CD4-positive, alpha-beta T cell treated with Interferon alpha-2 for 1 hour (primary cell): ENCODE measurements at places on chromosomes 2 and 18.

DNA sequence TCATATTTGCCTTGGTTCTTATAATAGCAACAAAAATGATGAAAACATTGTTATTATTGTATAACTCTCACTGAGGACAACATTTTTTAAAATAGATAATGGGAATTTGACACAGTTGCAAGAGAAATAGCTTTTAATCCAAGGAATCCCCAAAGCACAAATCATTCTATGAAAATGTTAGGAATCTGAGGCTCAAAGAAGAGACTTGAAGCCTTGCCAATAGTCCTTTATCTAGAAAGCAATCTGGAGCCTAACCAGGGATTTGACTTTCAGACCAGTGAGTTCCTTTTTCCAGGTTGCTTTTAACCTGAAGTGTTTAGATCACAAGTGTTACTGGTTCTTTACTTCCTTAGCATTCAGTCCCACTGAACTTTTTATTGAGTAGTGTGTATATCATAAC is 574.5 kb upstream of the ZEB2 start:
- DNase-seq, result no peak

GRCh38 chr2:127592761-127593227 is 53.2 kb upstream of the GPR17 start:
- no peak for DNase-seq

GRCh38 chr2:98343285-98343684 is 3.0 kb upstream of the CNGA3 start:
- DNase-seq, result no peak

DNA sequence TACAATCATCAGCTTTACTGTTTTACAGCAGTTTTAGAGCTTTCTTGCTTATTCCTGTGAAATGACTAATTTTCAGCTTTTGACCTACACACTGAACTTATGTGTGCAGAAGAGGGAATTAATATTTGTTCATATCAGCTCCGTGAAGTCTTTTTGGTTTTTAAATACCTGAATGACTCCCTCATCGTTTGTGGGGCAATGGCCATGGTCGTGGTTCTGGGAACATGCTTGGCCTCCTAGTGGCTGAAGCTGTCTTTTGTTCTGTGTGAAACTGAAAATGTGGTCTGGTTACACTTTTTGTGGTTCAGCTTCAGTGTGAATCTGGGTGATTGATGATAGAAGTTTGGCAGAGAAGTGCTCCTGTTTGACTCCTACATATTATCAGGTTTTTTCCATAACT is 408.1 kb downstream of the THSD7B start:
- no peak for DNase-seq

DNA sequence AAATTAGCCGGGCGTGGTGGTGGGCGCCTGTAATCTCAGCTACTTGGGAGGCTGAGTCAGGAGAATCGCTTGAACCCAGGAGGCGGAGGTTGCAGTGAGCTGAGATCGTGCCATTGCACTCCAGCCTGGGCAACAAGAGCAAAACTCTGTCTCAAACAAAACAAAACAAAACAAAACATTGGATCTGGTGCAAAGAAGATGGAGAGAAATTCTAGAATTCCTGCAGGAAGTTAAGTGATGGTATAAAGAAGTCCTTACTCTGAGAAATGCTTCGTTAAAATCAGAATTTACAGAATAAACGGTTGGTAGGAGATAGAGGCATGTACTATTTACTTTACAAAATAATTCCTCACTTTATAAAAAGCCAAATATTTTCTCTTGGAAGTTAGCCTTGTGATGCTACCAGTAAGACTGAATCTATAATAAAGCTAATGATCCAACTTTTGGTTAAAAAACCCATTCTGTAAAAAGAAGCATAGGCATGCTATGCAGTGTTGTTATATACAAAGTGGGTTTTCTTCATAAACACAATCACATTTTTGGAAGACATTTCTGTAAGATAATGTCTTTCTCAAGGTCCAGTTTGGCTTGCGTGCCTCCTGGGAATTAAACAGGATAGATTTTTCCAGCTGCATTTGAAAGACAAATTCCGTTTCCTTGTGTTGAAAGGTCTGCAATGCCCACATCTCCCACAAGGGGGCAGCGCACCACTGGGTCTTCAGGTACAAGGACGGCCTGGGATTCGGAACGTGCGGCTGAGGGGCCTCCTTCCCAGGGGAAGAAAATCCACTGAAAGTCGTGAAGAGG is 35.6 kb upstream of the PNO1 start:
- DNase-seq, result peak; percentile 68

DNA sequence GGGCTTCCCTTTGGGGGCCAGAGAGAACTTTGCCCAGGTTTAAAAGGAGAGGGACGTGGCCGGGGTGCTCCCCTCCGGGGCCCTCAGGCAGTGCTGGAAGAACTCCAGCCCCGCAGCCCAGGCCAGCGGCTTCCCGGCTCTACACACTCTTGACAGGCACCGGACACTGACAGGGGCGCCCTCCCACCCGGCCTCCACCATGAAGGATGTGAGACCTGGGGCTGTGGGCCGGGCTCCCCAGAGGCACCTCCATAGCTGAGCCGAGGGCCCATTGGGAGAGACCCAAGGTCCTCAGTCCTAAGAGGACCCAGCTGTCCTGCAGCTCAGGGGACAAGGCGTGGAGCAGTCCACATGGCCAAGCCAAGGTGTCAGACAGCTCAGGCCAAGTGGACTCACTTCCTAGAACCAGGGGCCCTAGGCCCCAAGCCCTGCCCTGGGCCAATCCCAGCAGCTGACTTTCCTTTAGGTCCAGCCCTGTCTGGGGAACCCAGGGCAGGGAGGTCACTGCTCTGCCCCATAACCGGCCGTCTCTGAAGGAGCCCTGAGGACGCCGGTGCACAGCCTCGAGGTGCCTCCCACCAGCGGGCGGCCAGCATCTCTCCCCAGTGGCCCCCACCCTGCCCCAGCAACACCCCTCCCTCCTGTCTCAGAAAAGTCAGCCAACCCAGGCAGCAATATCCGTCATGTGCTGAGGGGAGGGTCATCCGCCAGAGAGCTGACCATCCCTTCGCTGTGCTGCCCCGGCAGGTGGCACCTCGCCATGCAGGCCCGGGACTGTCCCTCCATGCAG is 51.8 kb downstream of the BIN1 start:
- DNase-seq, result no peak

- no peak for DNase-seq
Measured at GRCh38 chr2:172484253-172484652, 56.9 kb downstream of the ITGA6 start.

GRCh38 chr2:111122631-111123421 is 2.1 kb downstream of the BCL2L11 start:
- peak; percentile 41 for DNase-seq

DNA sequence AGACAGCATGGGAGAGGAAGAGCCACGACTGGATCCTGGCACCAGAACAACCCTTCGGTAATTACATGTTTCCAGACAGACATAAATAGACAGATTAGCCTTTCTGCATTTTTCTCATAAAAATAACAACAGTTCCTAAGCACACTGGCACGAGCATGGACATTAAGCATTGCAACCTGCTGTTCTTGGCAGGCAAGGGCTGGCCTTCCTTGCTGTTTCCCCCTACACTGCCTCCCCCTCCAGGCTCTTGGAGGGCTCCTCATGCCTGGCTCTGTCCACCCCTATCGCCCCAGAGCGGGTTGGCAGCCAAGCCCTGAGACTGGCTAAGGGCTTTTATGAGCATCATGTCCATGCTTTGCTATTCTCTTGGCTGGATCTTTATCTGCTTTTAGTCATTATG is 89.6 kb downstream of the TTC32 start:
- no peak for DNase-seq

- no peak for DNase-seq
Measured at GRCh38 chr2:10046931-10047330, 3.6 kb downstream of the KLF11 start.

GRCh38 chr18:76051396-76052226 is 443.4 kb downstream of the ZNF516 start:
- no peak for DNase-seq

- DNase-seq, result no peak
Measured at GRCh38 chr18:41449612-41450011, 505.4 kb upstream of the PIK3C3 start.

- DNase-seq, result no peak
Measured at GRCh38 chr2:178069551-178069950, 3.0 kb downstream of the PDE11A start.

- no peak for DNase-seq
Measured at GRCh38 chr2:6942848-6943247, 25.6 kb downstream of the RNF144A start.

DNA sequence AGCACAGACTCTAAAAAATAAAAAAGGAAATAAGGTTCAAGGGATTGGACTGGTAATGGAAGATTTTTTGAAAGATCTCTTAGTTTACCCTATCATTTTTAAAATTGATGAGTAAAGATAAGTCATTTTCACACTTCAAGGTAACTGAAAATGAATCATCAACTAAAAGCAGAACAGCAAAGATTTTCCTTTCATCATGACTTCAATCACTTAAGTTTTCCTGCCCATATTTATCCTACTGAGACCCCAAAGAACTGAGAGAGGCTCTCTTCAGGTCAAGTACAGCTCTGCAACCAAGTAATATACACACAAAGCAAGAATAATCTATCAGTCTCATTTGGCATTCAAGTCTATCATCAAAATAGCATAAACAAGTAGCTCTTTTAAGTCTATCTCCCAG is 540.7 kb downstream of the METTL4 start:
- no peak for DNase-seq

DNA sequence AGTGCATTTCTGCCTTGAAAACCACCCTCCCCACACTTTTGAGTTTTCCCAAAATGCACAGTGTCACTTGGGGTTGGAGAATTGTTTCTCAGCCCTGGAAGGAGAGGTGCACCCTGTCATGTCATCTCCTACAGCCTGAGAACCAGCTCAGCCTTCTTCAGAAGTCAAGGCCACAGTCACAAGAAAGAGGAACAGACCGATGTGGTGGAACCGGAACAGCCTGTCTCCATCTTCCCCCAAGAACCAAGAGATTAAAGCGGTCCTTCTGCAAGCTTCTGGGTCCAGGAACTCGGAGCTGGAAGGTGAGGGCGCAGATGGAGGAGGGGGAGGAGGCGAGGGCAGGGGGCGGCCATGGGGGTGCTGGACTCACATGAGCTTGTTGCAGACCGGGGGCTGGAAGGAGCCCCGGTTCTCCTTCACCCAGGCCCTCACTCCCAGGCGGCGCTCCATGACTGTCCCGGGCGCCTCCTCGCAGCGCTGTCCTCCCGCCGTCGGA is 248 bp downstream of the HAAO start:
- peak; percentile 20 for DNase-seq

DNA sequence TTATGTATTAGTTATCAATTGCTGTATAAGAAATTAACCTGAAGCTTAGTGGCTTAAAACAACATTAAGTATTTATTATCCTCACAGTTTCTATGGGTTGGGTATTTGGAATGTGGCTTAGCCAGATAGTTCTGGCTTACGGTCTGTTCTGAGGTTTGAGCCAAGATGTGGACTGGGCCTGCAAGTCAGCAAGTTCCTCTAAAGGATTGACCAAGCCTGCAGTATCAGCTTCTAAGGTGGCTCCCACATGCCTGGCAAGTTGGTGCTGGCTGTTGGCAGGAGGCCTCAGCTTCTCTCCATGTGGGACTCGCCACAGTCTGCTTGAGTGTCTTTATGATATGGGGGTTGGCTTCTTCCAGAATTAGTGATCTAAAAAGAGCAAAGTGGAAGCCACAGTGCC is 45.0 kb upstream of the TCF4 start:
- no peak for DNase-seq

DNA sequence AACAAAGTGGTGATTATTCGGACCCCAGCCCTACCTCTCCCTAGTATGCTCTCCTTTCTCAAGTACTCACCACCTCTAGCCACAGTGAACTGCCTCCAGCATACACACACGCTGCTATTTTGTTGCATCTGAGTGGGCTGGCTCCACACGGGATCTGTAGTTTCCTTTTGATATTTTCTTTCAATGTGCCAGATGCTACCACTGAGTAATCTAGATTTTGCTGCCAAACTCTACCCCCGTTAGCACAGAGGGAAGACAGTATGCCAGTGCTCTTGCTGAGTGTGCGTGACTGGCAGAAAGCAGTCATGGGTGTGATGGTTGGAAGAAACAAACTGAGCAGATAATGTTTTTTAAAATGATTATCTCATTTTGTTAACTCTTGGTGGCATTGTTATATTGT is 11.6 kb downstream of the CFLAR start:
- DNase-seq, result no peak

DNA sequence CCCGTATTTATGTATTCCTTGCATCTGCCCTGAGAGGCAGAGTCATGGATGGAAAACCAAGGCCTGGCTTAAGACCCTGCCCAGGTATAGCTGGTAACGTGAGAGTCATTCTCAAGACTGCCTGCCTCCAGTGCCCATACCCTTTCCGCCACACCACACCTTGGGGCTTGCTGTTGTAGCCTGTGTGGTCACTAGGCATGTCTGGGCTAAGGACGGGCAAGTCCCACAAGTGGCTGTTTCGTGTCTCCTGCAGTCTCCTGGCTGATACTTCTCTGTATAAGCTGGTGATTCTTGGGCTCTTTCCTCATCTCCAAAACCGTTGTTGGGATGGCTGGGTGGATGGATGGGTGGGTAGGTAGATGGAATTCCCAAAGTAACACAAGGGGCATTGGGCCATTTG is 269.8 kb downstream of the KLHL29 start:
- no peak for DNase-seq

- no peak for DNase-seq
Measured at GRCh38 chr2:173090276-173090877, 14.7 kb downstream of the MAP3K20 start.

GRCh38 chr2:83067947-83068346 is 1391.1 kb downstream of the SUCLG1 start:
- DNase-seq, result no peak

DNA sequence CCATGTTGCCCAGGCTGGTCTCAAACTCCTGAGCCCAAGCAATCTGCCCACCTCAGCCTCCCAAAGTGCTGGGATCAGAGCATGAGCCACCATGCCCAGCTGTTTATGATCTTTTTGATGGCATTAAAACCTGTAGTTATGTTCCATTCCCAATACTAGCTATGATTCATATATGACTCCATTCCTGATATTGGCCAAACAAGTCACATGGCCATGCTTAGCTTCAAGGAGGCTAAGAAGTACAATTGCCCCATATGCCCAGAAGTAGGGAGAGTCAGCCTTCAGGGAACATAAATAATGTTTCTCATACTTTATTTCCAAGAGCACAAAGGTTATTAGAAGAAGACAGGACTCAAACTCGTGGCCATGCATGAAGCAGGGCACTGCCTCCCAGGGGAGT is 132.4 kb upstream of the RAB6C start:
- no peak for DNase-seq

- peak; percentile 26 for DNase-seq
Measured at GRCh38 chr2:223797811-223798721, 39.3 kb downstream of the AP1S3 start.

DNA sequence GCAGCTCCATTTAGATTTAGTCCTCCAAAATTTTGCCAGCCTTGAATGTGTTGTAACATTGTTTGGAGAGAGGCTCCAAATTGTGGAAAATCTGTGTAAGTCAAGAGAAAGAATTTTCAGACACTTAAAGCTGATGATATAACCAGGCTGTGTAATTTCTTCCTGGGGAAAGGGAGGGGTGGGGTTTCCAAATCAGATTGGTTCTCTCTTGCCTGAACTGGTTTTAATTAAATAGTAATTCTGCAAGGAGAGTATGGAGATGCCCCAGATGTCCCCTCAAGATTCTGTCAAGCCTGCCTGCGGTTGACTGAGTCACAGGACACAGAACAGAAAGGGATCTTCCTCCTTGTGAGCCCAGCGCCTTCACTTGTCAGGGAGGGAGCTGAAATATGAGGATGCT is 54.5 kb downstream of the C18orf63 start:
- DNase-seq, result no peak

- no peak for DNase-seq
Measured at GRCh38 chr2:148876202-148876594, 1.2 kb downstream of the KIF5C start.
